Smooth muscle cell of the brain vasculature (primary cell): ENCODE measurements at places on chromosomes 3 and 15.

- DNase-seq: no peak
Measured at GRCh38 chr3:58492494-58492905, 604 bp downstream of the KCTD6 start.

DNA sequence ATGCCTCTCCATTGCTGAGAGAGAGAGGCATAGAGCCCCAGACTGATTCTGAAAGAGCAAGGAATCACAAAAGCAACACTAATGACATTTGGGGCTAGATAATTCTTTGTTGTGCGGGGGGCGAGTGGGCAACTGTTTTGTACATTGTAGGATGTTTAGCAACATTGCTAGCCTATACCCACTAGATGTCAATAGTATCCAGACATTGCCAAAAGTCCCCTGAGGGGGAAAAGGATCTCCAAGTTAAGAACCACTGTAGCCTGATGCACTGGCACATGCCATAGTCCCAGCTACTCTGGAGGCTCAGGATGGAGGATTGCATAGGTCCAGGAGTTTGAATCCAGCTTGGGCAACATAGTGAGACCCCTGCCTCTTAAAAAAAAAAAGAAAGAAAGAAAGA is 22.8 kb upstream of the GOLM2 start:
- no peak for DNase-seq

DNA sequence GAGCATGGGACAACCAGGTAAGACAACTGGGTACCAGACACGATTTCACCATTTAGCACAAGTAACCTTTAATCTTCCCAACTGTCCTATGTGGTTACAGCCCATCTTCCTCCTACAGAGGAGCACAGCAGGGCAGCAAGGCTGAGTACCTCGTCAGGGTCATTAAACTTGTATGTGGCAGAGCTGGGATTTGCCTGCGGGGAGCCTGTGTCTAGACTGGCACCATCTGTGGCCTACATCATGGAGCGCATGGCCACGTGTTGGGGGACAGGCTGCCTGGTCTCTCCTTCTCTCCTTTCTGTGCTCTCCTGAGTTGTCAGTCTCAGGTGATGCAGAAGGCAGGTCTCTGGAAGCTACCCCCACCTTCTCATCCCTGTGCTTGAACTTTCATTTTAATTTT is 32.2 kb downstream of the GOLGA6A start:
- DNase-seq: no peak

GRCh38 chr3:123239756-123240155 is 38.0 kb downstream of the SEC22A start:
- DNase-seq: no peak

DNA sequence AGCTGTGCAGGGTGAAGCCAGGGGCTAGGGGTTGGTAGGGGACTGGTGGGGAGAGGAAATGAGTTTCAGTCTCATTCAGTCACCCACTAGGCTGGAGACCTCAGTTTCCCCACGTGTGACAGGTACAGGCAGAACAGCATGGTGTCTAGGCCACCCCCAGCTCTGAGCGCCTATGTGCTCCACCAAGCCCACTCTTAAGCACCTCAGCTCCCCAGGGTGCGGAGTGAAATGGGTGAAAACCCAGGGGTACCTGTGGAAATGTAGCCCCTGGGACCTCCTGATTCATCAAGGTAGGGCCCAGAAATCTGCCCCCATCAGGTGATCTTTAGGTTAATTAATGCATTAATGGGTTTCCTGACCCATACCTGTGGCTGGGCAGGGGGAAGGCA is 3.7 kb downstream of the ATP2B2 start:
- no peak for DNase-seq

DNA sequence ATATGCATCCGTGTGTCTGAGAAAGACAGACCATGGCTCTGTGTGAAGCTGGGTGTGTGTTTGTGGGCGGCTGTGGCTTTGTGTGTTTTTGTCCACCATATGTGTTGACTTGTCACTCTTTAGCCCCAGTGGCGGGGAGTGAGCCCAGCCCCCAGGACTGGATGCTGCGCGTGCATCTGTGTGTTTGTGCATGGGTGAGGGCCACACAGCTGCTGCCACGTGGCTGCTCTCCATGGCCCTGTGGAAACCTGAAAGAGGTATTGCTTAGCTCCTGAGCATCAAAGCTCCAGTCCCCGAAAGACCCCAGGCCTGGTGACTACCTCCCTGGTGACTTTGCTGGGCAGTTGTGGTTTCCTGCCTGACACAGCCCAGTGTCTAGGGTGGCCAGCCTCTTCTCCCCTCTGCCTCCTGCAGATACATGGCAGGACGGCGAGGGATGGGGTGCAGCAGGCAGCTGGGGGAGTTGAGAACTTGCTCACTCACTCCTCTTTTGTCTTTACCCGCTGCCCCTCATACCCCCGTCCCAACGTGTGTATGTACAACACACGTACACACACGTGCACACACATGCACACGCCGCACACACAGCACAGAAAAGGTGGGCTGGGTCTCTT is 6.5 kb downstream of the EPHB3 start:
- DNase-seq: no peak

DNA sequence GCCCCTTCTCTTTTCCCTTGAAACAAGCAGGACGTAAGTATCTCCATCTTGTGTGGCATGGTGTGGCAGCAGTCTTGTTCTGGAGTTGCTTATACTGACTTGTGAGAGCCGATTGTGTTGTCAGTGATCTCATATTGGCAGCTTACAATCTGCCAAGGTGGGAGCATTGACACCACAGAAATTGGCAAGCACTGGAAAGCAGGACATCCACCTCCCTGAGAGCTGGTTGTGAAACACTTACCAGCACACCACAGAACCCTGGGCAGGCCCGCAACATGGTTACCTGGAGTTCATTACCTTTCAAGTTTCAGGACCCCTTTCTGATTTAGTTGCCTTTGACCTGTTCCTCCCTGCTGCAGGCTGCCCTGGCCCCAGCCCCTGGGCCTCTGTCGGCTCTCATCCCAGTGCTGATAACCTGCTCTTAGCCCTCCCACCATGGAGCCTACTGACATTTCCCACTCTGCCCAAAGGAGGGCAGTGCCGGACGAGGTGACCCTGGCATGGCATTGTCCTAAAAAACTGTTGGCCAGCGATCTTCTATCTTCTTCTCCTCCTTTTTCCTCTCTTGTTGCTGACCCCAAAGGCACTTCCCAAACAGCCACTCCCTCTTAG is 10.6 kb upstream of the ATP2B2 start:
- DNase-seq: no peak

DNA sequence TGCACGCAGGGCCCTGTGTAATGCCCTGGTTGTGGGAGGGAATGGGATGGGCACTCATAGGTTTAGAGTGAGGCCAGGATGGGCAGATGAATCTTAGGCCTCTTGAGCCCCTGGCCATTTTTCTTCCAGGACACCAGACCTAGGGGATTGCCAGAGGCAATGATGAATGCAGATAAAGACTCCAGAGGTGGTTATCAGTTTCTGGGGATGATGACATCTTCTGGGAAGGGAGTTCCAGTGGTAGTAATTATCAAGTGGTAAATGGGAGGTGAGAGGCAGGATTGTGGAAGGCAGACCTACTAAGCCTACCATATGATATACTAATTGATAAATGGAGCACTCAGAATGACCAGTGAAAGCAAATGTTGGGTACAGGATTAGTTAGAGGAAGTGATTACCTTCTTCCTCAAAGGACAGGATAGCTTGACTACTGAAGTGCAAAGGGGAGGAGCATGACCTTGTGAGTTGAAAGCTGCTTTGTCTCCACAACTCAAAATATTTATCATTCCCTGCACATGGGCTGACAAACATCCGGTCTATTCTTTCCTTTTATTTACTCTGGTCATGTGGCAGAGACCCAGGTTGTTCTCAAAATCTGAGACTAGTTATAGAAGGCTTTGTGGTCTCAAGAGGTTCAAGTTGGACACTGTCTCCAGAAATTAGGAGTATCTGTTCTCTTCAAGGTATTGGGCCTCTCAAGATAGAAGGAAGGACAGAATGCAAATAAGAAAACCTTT is 10.2 kb upstream of the MAPK6 start:
- no peak for DNase-seq

DNA sequence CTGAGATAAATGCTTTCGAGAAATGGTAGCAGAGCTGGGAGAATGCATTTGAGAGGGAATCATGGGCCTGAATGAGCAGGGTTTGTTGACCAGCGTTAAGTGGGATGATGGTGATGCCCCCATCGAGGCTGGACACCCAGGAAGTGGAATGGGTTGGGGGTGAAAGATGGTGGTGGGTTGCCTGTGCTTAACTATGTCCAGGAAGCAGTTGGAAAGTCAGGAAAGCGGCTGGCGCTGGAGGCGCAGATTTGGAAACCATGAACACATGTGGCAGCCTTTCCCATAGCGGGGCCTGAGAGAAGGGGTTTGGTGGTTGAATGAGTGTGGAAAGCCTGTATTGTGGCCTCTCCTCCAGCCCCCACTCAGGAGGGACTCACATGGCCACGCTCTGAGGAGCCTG is 80.7 kb downstream of the AAGAB start:
- no peak for DNase-seq

GRCh38 chr3:177237206-177237605 is 39.9 kb upstream of the TBL1XR1 start:
- DNase-seq: no peak

DNA sequence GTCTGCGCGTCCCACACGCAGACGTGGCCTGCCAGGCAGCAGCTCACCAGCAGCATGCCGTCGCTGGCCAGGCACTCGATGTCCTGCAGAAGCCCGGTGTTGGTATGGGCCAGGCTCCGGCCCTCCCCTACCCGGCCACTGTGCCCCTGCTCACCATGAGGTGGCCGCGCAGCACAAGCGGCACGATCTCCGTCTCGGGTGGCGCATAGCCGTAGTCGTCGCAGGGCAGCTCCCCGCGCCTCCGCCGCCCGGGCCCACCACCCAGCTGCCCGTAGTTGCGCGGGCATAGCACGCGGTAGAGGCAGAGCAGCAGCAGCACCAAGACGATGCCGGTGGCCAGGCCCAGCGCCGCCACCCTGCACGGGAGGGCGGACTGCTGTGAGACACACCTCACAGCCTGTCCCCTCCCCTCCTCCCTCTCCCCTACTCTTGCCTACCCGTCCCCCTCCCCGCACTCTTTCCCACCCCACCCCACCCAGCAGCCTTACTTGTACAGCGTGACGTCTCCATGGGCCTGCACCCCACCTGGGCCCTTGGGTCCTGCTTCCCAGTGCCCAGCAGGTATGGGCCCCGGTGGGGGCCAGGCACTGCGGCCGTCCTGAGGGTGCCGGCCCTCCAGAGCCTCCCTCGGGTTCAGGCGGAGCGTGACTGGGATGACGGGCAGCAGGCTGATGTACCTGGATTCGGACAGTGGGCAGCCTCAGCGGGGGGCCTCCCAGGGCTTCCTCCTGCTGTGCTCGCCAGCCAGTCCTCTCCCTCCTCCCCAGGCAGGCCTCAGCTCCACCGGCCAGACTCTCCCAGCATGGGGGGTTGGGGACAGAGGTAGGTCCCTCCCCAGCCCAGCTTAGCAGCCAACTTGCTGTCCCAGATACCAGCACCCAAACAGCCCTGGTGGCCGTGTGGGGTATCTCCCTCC is 37.6 kb downstream of the PTPN23 start:
- no peak for DNase-seq

GRCh38 chr3:11583638-11584046 is 60.1 kb downstream of the VGLL4 start:
- DNase-seq: no peak

GRCh38 chr3:171835116-171835515 is 8.0 kb upstream of the TMEM212 start:
- DNase-seq: no peak

DNA sequence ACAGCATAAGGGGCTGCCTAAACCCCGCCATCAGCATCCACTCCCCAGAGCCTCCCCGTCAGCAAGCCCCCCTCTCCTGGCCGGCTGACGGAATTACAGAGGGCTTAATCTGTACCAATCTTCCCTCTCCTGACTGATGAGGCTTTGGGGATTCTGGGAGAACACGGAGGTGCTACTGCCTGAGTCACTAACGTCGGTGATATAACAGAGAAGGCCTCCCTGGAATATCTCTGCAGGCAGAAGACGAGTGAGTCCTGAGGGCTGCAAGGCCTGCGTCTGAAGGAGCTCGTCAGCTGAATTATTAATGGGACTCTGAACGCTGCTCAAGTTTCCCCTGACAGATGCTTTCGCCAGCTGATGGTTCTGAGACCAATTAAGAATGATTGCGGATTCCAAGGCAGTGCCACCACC is 147.7 kb downstream of the XXYLT1 start:
- DNase-seq: no peak

DNA sequence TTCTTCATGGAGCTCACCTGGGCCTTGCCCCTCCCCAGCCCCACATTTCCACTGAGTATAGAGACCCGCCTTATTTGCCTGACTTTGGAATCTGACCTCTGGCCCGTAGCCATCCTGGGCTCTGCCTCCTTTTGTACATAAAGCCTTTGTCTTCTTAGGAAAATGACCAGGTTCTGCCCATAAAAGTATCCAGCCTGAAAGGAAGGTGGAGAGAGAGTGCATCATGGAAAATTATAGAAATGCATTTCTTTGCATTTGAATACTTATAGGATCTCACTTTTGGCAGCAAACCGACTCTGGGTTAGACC is 3.6 kb upstream of the SH2D7 start:
- no peak for DNase-seq

DNA sequence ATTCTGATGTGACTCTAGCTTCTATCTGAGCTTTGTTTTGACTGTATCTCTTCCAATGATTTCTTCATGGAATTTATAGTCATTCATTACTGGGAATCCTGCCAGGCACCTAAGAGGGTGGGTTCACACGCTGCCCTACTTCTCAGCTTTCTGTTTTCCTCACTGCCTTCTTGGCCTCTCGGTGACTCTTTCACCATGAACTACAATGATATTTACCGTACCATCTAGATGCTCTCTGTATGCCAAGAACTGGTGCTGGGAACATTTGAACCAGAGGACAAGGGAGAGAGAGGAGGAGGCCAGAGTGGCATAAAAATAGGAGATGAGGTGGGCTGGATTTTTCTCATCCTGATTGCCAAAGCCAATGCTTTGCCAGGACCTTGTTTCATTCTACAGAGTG is 280.0 kb upstream of the P2RY1 start:
- peak; percentile 74 for DNase-seq

DNA sequence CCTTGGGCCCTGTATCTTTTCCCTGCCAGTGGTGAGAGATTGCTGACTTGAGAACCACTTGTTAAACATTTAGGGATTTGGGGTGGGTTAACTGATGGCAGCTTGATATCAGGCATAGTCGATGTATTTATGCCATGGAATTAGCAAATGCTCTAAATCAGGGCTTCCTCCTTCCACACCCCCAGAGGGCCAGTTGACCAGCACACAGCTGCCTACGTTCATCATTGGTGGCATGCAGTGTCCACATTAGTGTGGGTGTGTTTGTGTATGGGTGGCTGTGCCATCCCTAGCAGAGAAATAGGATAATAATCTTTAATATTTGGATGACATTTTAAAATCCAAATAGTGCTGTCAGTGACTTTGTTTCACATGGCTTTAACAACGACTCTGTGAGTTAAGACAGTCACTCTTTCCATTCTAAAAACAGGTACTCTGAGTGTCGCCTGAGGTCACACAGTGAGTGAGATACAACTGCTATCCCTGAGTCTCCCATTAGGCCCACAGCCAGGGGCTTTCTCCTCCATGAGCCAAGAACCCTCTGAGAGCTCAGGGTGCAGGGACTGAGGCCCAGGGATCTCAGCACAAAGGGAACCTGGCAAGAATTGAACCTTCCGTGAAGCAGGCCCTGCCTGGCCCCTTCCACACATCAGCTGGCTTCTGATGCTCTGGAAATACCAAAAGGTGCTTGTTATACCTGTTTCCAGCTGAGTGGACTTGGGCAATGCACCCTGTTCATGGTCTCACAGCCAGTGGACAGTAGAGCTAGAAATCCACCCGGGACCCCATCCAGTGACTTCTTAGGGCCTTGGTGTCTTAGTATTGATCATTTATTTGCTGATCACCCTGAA is 4.3 kb upstream of the LTF start:
- no peak for DNase-seq
